OCI-M1 (cell line): ENCODE measurements at places on chromosomes 13 and 19.

- DNase-seq, result peak; percentile 76
These were observed 2.5 kb upstream of the ISYNA1 start for GRCh38 chr19:18440415-18440877.

GRCh38 chr19:15399635-15400034, 19.2 kb downstream of the AKAP8L start:
- DNase-seq, result no peak

DNA sequence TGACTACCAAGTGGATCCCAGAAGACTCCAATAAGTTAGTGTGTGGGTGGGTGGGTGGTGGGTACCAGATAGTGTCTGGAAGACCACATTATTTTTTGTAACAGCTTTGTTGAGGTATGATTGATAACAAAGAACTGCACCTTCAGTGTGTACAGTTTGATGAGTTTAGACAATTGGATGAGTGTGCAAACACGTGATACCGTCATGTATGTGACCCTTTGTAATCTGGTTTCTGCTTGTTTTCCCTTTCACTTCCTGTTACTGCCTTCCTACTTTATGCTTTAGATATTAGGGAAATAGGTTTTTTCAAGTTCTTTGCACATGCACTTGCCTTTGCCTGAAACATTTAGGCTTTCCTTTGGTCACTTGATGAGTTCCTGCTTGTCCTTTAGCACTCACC, 8.5 kb downstream of the RPL21 start:
- peak; percentile 17 for DNase-seq

- no peak for DNase-seq
These were observed 190.9 kb downstream of the IRS2 start for GRCh38 chr13:109595471-109595870.

DNA sequence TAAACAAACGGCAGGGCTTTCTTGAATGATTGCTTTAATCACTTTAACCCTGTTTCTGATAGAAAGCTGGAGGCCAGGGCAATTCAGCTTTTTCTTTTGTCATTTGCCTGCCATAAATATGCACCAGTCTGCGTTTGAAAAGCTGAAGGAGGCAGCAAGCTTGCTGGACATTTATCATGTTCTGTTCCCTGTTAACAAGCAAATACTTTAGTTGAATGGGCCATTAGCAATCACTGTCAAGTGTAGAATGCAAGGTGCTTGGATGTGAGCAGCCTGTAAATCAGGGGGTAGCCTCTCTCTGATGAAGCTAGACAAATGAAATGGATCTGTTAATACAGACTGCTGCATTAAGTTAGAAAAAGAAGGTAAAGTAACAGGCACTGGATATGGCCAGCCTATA, 7.6 kb downstream of the EFNB2 start:
- DNase-seq, result no peak

DNA sequence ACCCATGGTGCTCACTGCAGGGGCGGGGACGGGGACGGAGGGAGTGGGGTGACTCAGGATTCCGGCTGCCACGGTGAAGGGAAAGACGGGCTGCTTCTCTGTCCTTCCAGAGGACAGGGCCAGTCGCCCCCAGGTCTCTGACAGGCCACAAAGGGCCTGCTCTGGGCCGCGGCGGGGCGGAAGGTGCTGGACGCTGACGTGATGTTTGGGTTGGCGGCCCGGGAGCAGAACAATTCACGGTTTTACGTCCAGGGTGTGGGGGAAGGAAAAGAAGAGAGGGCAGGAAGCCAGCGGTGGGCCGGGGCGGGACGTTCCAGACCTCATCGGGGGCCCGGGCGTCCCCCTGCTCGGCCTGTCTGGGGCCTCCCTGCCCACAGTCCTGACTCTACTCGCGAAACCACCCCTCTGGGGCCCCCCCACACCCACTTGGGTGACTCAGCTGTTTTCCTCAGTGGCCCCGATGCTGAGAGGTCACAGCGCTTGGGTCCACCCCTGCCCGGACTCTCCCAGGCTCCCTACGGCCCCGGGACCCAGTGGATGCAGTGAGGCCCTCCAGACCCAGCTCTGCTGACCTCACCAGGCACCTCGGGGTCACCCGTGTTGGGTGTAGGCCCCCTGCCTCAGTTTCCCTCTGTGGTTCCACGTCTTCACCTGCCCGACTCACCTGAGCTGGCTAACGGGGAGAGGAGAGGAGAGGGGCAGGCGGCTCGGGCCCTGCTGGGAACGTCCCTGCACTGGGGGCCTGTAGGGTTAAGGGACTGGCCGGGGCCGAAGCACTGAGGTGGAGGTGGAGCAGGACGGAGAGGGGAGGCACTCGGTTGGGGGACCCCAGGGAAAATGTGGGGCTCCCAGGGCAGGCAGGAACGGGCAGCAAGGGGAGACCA, 29.2 kb downstream of the PIP5K1C start:
- no peak for DNase-seq

DNA sequence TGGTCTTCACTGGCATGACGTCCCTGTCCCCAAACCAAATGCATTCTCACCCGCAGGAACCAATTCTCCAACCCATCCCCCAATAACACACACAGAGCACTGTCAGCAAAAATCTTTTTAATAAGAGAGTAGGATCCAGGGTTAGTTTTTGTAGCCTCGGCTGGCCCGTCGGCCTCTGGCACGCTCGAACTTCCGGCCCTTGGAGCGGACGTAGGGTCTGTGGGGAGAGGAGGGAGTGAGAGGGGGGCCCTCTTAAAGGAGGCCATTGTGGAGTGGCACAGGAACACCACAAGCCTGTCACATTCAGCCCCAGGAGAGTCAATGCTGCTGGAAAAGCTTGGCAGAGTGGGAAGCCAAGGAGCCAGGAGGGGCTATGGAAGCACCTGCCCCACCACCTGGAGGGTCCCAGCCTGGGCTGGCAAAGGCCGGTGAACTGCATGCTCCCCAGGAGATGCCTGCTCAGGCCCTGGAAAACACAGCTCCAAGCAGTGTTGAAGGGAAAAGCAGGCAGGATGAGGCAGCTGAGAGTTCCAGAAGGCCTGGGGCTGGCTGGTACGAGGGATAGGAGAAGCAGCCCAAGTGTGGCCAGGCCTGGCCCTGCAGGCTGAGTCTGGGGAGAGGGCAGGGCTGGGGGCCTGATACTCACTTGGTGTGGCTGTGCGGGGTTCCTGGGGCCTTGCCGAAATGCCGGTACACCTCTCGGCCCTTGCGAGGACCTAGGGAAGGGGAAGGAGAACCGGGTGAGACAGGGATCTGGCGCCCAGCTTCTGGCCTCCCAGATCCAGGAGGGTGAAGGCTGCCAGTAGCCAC, 560 bp upstream of the FAM83E start:
- no peak for DNase-seq

DNA sequence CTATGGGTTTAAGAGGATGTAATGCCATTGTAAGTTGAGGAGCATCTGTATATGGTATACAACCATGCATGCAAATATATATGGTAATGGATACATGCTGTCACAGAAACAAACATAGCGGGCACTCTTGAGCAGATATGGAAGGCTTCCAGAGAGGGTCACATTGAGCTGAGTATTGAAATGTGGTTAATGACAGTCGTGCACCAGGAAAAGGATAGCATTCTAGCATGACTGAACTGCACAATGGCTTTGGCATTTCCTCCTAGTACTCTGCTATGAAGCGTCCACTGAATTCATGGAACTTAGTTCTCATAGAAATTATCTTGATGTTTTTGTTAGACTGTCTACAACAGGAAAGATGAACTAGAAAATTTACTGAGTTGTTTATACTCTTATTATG, 25.2 kb downstream of the DGKH start:
- DNase-seq, result no peak

DNA sequence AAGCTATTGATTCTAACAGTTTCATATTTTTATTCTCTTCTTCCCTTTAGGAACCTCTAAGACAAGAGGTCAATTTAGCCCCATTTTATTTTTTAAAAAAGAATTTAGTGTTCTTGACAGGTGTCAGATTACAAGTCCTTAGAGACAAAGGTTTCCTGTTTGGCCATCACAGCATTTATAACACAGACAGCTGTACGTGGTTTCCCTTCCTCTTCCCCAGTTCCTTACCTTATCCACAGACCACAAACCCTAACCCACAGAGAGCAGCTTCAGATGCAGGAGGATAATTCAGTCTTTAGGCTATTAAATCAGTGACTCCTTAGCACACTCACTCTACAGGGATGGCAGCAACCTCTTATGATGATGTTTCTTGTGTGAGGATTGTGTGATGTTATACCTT, 1210.1 kb downstream of the DIAPH3 start:
- peak; percentile 45 for DNase-seq

- DNase-seq, result no peak
These were observed 702.9 kb upstream of the PCDH9 start for GRCh38 chr13:67932991-67933390.

- DNase-seq, result no peak
These were observed 8.7 kb downstream of the PLPP2 start for GRCh38 chr19:282501-282900.

DNA sequence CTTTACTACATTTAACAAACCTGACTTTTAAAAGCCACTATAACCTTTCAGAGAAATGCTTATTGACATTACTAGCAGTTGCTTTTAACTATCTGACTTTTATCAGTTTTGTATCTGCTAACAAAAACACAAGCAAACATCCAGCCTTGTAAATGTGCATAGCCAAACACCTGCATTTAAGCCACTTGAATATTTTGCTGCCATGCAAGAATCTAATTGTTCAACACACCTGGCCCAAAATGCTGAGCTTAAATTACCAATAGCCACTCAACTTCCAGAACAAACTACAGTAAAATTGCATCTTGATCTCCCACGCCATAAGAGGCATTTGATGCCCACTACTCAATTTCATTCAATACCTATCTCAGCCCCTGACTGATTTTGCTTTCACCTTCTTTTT, 9.3 kb downstream of the ZIC5 start:
- no peak for DNase-seq

DNA sequence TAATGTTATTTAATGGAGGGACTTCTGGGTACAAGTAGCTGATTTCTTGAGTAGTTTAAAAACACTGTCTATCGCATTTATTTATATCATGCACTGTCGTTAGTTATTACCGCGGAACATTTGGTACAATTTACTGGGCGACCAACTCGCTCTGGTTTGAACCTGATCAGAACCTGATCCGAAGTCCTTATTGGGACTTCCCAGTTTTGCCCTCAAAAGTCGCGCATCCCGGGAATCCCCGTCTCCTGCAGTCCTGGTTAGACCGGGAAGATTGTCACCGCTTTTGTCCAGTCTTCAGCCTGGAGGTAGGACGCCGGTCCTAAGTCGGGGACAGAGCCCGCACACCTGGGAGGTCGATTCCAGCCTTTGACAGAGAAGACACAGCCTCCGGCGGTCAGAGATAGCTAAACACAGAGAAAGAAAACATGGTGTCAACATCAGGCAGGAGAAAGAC, 694 bp downstream of the CLN5 start:
- peak; percentile 71 for DNase-seq

DNA sequence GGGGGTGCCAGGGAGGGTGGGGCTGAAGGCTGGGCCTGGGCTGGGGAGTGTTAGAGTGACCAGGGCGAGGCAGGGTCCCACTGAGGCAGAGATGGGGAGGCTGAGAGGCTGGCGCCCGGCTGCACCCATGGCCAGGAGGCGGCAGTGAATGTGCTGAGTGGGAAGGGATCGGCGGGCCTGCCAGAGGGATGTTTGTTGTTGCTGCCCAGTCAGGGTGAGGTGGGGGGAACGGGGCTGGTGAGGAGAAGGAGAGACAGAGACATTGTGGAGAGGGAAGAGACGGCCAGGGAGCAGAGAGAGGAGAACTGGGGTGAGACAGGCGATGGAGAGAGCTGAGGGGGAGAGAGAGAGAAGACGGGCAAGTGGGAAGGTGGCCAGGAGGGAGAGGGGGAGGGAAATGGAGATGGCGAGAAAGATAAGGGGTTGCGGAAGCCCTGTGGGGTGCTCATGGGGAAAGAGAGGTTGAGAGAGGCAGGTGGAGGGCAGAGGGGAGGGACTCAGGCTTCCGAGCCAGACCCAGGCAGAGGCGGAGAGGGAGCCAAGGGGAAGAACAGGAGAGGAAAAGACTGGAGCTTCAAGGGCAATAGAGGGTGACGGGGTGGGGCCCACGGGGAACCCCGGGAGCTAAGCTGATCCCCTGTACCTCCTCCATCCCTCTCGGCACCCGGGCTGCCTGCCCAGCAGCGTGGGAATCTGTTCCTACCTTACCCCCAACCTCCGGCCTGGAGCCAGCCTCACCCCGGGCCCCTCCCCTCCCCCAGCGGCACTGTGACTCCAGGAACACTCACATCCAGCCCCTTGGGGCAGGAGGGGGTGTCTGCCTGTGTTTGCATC, 690 bp upstream of the B3GNT8 start:
- DNase-seq, result peak; percentile 32

DNA sequence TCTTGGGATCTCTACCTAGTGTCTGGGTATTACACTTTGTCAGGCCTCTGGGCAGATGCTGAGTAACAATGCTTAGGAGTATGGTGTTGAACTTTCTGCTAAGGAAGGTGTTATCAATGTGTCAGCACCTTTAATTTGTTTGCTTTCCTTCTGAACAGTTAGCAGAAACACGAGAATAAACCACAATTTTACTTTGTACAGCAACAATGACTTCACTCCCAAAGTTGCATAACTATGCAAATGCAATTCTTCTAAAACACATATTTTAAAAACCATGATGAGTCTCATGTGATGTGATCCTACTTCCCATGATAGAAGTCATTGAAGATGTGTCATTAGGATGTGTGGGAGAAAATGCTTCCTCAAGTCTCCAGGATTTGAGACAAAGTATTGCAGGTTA, 155.0 kb downstream of the POSTN start:
- no peak for DNase-seq

GRCh38 chr13:66984241-66984640, 245.9 kb downstream of the PCDH9 start:
- no peak for DNase-seq

- DNase-seq, result peak; percentile 45
These were observed 22.3 kb downstream of the KCTD4 start for GRCh38 chr13:45178349-45179162.

- DNase-seq, result peak; percentile 42
These were observed 8.5 kb upstream of the LSR start for GRCh38 chr19:35240327-35240726.

DNA sequence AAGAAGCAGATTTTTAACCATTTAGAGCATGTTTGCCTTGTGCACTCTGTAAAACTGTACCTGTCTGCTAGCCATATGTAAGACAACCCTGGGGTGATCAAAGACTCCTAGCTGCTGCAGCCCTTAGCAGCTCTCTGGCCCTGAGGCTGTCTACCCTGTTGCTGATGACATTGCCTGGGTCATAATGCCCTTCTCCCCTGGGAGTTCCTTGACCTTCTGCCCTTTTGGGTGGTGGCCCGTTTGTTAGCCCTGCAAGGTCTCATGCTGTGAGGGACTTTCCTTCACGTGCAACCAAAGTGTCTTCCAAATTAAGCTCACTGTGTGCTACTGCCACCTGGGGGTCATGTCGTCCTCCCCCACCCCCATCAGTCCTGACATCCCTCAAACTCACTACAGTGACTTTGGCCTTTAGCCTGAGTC, 7.4 kb downstream of the GPC6 start:
- DNase-seq, result peak; percentile 31

GRCh38 chr13:104757712-104758111, 1691.5 kb upstream of the SLC10A2 start:
- DNase-seq, result no peak

- no peak for DNase-seq
These were observed 352.6 kb downstream of the TBC1D4 start for GRCh38 chr13:75129331-75129730.
